ENCODE measurements at places on chromosomes 1 and 21.

GRCh38 chr1:182174513-182174855 lies 113.0 kb upstream of the ZNF648 start:
- no peak for DNase-seq

- no peak for DNase-seq
Measured at GRCh38 chr21:42348762-42349161, 2.0 kb downstream of the TFF2 start.

DNA sequence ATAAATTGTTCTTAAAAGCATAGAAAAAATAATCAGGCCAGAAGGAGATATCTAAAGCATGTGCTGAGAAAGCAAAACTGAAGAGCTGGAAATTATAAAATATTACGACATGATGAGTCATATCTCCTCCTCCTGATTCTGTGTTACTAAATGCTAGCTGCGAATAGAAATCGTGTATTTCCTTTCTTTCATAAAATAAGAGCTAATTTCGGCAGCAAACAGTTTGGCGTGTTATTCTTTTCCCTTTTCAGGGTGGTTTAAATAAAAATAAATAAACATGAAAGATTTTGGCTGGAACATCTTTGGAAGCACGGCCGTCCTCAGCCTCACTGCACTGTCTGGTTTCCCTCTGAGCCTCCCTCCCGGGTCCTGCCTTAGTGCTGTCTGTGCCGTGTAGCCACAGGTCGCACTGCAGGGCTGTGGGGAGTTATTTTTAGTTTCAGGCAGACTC lies 56.0 kb downstream of the ADARB1 start:
- DNase-seq = peak; percentile 71

DNA sequence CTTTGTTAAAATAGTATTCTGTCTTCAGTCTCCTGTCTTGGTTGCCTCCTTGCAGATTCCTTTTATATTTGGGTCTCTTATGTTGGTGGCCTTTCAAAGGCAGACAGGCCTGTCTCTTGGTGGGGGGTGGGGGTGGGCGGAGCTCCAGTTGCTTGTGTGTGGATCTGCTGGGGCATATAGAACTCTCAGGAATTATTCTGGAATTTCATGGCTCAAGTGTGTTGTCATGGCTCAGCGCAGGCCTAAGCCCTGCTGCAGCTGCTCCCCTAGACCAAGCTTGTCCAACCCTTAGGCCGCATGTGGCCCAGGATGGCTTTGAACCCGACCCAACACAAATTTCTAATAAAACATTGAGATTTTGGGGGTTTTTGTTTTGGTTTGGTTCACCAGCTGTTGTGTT lies 8.0 kb downstream of the C1orf35 start:
- DNase-seq = no peak

GRCh38 chr1:118863688-118864087 lies 124.5 kb downstream of the TBX15 start:
- no peak for DNase-seq

GRCh38 chr21:29321217-29321616 lies 22.5 kb downstream of the BACH1 start:
- no peak for DNase-seq

DNA sequence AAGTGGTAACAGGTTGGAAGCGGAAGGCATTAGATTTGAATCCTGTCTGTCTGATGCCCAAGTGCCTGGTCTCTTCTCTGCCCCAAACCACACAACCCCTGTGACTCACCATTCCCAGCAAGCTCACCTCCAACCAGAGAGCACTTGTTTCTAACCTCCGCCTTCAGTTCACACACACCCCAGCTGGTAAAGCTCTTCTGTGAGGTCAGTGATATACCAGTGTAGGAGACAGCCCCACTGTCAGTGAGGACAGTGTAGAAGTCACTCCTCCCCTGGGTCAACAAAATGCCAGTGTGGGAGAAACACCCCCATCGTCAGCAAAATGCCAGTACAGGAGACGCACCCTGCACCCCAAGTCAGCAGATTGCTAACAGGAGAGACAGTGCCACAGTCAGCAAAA lies 2.6 kb downstream of the RIMS3 start:
- DNase-seq = no peak

- no peak for DNase-seq
Measured at GRCh38 chr1:3053366-3053980, 15.5 kb upstream of the PRDM16 start.

- peak; percentile 59 for DNase-seq
Measured at GRCh38 chr1:75811211-75811981, 14.7 kb downstream of the MSH4 start.

- DNase-seq = no peak
Measured at GRCh38 chr1:69946935-69947334, 258.4 kb downstream of the LRRC40 start.

DNA sequence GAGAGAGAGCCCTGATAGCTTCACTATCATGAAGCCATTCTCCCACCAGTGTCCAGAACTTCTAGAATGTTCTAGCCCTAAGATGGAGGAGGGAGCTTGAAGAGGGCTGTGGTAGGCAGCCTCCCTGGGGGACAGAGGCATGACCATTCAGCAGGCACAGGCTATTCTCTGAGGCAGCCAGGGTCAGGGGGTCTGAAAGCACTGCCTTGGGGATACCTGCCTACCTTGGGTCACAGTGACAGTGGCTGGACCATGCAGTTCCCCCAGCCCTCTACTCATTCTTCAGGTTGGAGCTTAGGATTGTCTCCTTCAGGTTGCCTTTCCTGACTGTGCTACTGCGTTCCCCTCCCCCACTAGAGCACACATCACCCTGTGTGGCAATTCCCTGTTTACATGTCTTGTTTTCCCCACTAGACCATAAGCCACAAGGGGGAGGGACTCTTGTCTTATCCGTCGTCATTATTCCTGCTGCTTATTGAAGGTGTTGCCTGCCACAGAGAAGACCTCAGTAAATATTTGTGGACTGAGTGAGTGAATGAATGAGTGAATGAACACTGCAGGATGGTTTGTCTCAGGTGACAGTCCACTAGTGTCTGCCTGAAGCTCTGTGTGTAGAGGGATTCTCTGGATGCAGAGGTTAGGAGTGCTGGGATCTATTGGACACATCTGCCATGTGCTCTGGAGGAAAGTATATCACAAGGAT lies 5.2 kb downstream of the ZDHHC18 start:
- DNase-seq = no peak

DNA sequence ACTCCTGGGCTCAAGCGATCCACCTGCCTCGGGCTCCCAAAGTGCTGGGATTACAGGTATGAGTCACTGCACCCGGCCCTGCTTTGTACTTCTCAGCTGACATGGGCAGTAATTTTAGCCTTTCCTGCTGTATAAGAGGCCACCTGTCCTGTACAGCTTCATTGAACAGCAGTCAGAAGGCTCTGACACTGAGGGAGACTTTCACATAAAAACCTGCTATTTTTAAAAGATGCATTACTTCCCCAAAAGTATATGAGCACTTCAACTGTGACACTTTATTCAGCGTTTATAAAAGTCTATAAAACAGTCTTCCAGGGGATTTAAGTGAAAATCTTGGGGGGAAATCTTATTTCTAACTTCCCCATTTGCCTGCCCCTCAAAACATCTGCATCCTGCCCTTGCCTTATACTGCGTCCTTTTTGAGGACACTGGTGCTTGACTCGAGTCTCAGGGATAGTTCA lies 17.6 kb downstream of the RNU5D-1 start:
- no peak for DNase-seq

- no peak for DNase-seq
Measured at GRCh38 chr1:167551362-167551761, 2.2 kb downstream of the CREG1 start.

GRCh38 chr1:233485385-233485784 lies 128.5 kb upstream of the KCNK1 start:
- no peak for DNase-seq

DNA sequence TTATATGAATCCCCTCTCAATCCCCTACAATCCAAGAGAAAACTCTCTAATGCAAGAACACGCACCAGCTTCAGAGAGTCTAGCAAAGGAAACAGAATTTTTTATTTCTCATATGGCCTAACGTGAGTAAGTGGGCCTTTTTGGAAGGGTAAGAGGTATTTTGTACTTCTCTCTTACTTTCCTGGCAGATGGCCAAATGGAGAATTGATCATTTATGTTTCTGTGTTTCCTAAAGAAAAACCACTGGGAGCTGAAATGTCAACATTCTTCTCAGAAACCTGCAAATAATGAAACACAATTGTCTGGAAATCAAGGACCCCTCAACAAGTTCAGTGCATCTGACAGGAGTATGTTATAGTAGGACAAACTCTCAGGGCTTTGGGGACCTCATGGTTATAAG lies 176.4 kb upstream of the C8B start:
- DNase-seq = no peak

GRCh38 chr1:224216382-224216781 lies 33.3 kb downstream of the DEGS1 start:
- DNase-seq = no peak

GRCh38 chr1:85603086-85603880 lies 22.7 kb downstream of the CCN1 start:
- DNase-seq = no peak

GRCh38 chr1:58575551-58576324 lies 1.3 kb downstream of the TACSTD2 start:
- DNase-seq = no peak

- DNase-seq = no peak
Measured at GRCh38 chr1:116808848-116809508, 54.7 kb downstream of the CD2 start.

DNA sequence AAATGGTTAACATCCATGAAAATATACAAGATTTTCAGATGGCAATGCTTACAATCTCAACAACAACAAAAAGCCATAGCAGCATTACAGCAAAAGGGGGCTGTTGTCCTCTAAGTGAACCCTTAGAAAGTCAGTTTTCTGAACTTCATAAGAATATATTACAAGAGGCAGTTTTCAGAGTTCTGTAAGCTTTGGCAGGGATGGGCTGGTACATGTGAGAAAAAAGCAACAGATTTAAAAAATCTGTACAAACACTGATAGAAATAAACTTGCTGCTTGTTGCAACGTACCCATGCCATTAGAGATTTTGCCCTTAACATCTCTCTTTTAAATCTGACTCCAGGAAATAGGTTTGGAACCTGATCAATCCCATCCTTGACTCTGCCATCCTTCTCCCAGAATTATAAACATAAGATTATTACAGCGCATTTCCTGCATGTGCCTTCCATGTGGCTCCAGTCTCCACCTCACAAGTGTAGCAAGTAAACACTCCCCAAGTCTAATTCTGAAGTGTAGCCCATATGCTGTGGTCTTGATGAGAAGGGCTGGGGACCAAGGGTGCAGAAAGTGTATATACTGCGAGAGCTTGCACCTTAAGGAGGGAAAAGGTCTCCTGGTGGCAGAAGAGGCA lies 101.4 kb upstream of the TSPAN2 start:
- no peak for DNase-seq

GRCh38 chr1:44283524-44284173 lies 70.4 kb downstream of the DMAP1 start:
- DNase-seq = no peak

GRCh38 chr21:16633831-16634459 lies 878.9 kb upstream of the CXADR start:
- no peak for DNase-seq

DNA sequence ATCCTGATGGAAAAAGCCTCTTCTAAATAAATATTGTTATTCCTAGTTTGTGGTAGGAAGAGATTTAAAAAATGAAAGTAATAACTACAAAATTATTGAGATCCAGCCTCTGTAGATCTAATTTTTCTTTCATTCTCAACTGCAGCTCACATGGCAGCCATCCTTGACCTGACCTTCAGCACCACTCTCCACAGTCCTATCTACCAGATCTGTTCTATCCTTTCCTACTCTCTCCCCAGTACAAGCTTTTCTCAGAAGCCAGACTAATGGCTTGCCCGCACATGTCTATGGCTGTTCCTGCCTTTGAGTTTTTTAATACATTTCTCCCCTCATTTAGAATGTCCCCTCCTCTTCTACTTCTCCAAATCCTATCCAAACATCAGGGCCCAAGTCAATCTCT lies 51.5 kb downstream of the MACO1 start:
- no peak for DNase-seq

GRCh38 chr1:44405031-44405797 lies at the start of gene RNF220:
Gene RNF220 (plus strand): TSS chr1:44405255.
- DNase-seq = peak; percentile 54

DNA sequence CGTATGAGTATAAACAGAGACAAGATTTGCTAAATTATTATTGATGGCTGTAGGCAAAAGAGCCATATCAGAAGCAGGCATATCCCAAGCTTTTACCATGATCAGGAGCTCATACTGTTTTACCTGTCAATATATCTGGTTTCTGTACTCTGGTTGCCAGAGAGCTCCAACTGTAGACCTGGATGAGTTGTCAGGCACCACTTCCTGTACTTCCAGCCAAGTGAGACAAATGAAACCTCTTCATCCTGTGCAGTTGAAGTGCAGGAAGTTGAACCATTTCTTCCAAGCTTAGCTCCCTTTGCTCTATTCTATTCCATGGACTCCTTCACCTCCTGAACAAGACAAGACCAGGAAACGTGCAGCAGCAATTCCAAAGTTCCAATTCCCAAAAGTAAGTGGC lies 115.6 kb downstream of the ZNF281 start:
- DNase-seq = no peak

GRCh38 chr1:54885807-54886723 lies 930 bp downstream of the DHCR24 start:
- no peak for DNase-seq

DNA sequence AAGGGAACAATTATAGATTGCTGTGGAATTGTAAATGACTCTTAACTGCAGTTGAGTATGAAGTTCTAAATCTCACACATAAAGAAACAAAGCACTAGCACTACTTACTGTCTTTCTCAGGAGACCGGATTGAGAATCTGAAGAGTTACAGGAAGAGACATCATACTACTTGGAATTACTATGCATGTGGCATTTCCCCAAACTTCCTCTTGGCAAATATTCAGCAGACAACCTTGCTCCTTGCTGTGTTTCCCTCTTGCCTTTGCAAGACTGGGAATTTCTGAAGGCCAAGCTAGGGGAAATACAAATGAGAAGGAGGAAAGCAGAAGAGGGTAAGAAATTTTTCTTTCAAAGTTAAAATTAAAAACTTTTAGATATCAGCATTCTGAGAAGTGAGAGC lies 173.6 kb upstream of the KCTD3 start:
- DNase-seq = no peak

DNA sequence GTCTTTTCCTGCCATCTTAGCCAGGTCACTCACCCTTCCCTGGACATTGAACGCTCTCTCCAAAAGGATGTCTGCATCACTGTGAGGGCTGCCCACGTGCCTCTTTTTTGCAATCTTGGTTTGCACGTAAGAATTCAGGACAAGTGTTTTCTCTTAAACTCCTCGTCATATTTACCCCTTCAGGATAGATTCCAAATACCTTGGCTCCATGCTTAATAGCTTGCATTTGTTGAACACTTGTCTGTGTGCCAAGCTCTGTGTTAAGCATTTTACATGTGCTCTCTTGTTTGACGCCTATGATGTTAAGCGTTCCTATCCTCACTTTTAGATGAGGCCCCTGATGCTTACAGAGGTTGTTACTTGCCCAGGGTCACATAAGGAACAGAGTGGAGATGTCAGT lies 29.8 kb downstream of the RCSD1 start:
- no peak for DNase-seq

GRCh38 chr1:82015444-82015843 lies 214.7 kb downstream of the ADGRL2 start:
- no peak for DNase-seq

- no peak for DNase-seq
Measured at GRCh38 chr1:32276032-32276782, 15.7 kb upstream of the HDAC1 start.

- DNase-seq = no peak
Measured at GRCh38 chr1:9388335-9389180, 95.9 kb downstream of the SPSB1 start.

GRCh38 chr1:12709091-12709491 lies 6.8 kb upstream of the AADACL3 start:
- DNase-seq = no peak
